ENCODE measurements at places on chromosomes 12 and 14.
A peak's percentile ranks its signal among the peaks of the same experiment; 100 is the strongest.

- DNase-seq: no peak
Measured at GRCh38 chr12:91542067-91542466, 359.4 kb upstream of the DCN start.

GRCh38 chr14:74362361-74362915 is 14.2 kb downstream of the VRTN start:
- peak; percentile 94 for DNase-seq

- DNase-seq: no peak
Measured at GRCh38 chr14:23547924-23548323, 3.6 kb downstream of the ZFHX2 start.

GRCh38 chr14:54866588-54866987 is 36.0 kb downstream of the GCH1 start:
- no peak for DNase-seq

GRCh38 chr12:26125400-26126339 is 833 bp upstream of the BHLHE41 start:
- peak; percentile 70 for DNase-seq

- no peak for DNase-seq
Measured at GRCh38 chr12:14910090-14910915, 24.6 kb upstream of the MGP start.

GRCh38 chr14:93734086-93734822 is 54.0 kb downstream of the PRIMA1 start:
- DNase-seq: peak; percentile 51

- no peak for DNase-seq
Measured at GRCh38 chr14:65588426-65589140, 176.1 kb downstream of the FUT8 start.

DNA sequence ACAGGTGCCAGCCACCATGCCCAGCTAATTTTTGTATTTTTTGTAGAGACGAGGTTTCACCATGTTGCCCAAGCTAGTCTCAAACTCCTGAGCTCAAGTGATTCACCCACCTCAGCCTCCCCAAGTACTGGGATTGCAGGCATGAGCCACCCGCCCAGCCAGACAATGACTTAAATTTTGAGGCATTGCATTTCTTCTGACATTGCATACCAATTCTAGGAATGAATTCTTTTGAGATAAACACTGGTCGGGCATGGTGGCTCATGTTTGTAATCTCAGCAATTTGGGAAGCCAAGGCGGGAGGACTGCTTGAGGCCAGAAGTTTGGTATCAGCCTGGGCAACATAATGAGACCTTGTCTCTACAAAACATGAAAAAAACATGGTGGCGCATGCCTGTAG is 2.5 kb upstream of the CELA1 start:
- DNase-seq: no peak

- no peak for DNase-seq
Measured at GRCh38 chr14:100059438-100059781, 5.8 kb upstream of the EVL start.

GRCh38 chr14:65456247-65456646 is 43.7 kb downstream of the FUT8 start:
- DNase-seq: no peak

Measured in HEK293T (cell line).